Upper lobe of left lung (tissue), 6 donors: ENCODE measurements at places on chromosomes 11 and 22.

- no peak for DNase-seq
These were observed 67.0 kb downstream of the WNT11 start for GRCh38 chr11:76139314-76139713.

DNA sequence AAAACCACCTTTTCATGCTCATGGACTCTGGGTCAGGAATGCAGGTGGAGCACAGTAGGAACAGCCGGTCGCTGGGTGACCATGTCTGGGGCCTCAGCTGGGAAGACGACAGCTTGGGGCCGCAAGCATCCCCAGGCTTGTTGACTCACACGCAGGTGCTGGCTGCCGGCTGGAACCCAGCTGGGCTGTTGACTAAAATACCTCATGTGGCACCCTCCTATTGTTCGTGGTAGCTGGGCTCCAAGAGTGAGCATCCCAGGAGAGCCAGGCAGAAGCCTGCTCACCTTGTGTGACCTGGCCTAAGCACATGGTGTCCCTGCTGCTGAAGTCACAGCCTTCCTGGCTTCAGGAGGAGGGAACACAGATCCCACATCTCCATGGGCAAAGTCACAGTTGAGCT, 9.4 kb downstream of the DPP3 start:
- no peak for DNase-seq

GRCh38 chr11:57124917-57125316, 56.8 kb upstream of the LRRC55 start:
- no peak for DNase-seq

- no peak for DNase-seq
These were observed 22.6 kb downstream of the CABIN1 start for GRCh38 chr22:24033731-24034130.

DNA sequence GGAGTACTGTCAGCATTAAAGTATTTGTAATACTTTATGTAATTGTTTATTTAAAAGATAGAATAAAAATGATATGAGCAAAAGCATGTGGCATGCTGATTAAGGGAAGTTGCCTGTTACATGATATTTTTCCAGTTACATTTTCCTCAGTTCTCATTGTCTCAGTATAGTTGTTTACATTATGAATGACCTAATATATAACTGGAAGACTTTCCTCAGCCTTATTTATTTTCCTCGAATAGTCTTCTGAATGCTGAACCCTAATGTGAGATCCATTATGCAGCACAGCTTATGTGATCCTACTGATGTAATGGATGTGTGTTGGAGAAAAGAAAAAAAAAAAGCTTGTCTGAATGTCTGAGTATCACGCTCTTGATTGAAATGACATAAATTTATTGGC, 95.5 kb downstream of the LUZP2 start:
- no peak for DNase-seq
